A549 treated with Hydrocortisone at 1 μM for 4 hours (cell line): ENCODE measurements at places on chromosomes 1 and 21. TPM values are rescaled to one million over a fixed set of nuclear protein-coding genes. Genes with fewer than 3 reads are reported as not detected.

TCHH gene
- 0.16 to 0.30 TPM (median 0.29 TPM) in 5 replicates for total RNA-seq

OXCT2 gene
- 0.35 to 0.67 TPM (median 0.43 TPM) in 5 replicates for total RNA-seq

MNDA gene
- total RNA-seq: not detected in 5 replicates

ATP1A4 gene
- not detected in 5 replicates for total RNA-seq

CRYAA gene
- total RNA-seq: not detected in 5 replicates

HRNR gene
- not detected in 5 replicates for total RNA-seq

PLPPR5 gene
- total RNA-seq: not detected in 5 replicates

RBP7 gene
- 5.2 to 6.9 TPM (median 5.6 TPM) in 5 replicates for total RNA-seq

MTARC1 gene
- total RNA-seq: 7.8 to 9.6 TPM (median 8.7 TPM) in 5 replicates

HSD11B1 gene
- 0.09 to 0.60 TPM (median 0.47 TPM) in 5 replicates for total RNA-seq

PADI2 gene
- total RNA-seq: 0.89 to 1.2 TPM (median 1.00 TPM) in 5 replicates

CYP4Z1 gene
- not detected in 5 replicates for total RNA-seq

CLCA1 gene
- 0.03 TPM in 1 of 5 replicates, not detected in the others for total RNA-seq

CEP85 gene
- total RNA-seq: 11.1 to 13.8 TPM (median 12.3 TPM) in 5 replicates

ECM1 gene
- total RNA-seq: 1.4 to 2.0 TPM (median 1.8 TPM) in 5 replicates

BEST4 gene
- 0.23 to 0.37 TPM (median 0.32 TPM) in 5 replicates for total RNA-seq

RAD54L gene
- 9.1 to 11.7 TPM (median 11.5 TPM) in 5 replicates for total RNA-seq

TFF1 gene
- 21.7 to 28.6 TPM (median 26.5 TPM) in 5 replicates for total RNA-seq

TMPRSS2 gene
- total RNA-seq: 0.06 to 0.10 TPM (median 0.09 TPM) in 5 replicates

OR2T35 gene
- not detected in 5 replicates for total RNA-seq

PTPN14 gene
- 7.6 to 14.4 TPM (median 10.7 TPM) in 5 replicates for total RNA-seq
